Mucosa of gallbladder (tissue), 1 donor: ENCODE measurements at places on chromosomes 5 and 9. TPM values are rescaled to one million over a fixed set of nuclear protein-coding genes. Genes with fewer than 3 reads are reported as not detected.

ZFP37 gene
- total RNA-seq = 2.8 TPM

GABRA1 gene
- total RNA-seq = not detected

PFN3 gene
- total RNA-seq = not detected

TMEM252 gene
- not detected for total RNA-seq

CWC27 gene
- total RNA-seq = 21.1 TPM

LCN12 gene
- 10.0 TPM for total RNA-seq

SLC6A18 gene
- total RNA-seq = not detected

KCNV2 gene
- not detected for total RNA-seq

ST8SIA4 gene
- 9.4 TPM for total RNA-seq

ARL15 gene
- 30.8 TPM for total RNA-seq

GPR150 gene
- total RNA-seq = not detected
